Germinal center (tissue), 1 donor: ENCODE measurements at places on chromosomes 1 and 21.

DNA sequence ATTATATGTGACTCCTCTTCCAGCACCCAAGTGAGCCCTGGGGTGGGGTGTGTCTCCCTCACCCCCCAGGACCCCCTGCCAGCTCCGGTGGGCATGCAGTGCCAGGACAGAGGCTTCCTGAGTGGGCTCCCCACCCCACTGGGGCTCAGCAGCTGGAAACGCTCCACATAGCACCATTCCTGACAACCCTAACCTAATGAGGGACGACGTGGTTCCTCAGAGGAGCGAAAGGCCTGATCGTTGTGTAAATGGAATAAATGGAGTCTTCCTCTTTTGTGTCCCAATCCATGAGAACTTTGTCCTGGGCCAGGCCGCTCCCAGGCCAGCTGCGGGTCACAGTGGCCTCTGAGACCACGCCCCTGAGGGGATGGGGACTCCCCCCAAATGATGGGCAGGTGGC, 1.8 kb upstream of the TSPEAR start:
- DNase-seq: no peak

GRCh38 chr1:88291611-88292354, 392.3 kb upstream of the PKN2 start:
- no peak for DNase-seq

- DNase-seq: no peak
These were observed 28.1 kb downstream of the ARHGEF10L start for GRCh38 chr1:17567582-17567981.

- no peak for DNase-seq
These were observed 11.2 kb downstream of the KRTAP21-3 start for GRCh38 chr21:30707409-30707808.

DNA sequence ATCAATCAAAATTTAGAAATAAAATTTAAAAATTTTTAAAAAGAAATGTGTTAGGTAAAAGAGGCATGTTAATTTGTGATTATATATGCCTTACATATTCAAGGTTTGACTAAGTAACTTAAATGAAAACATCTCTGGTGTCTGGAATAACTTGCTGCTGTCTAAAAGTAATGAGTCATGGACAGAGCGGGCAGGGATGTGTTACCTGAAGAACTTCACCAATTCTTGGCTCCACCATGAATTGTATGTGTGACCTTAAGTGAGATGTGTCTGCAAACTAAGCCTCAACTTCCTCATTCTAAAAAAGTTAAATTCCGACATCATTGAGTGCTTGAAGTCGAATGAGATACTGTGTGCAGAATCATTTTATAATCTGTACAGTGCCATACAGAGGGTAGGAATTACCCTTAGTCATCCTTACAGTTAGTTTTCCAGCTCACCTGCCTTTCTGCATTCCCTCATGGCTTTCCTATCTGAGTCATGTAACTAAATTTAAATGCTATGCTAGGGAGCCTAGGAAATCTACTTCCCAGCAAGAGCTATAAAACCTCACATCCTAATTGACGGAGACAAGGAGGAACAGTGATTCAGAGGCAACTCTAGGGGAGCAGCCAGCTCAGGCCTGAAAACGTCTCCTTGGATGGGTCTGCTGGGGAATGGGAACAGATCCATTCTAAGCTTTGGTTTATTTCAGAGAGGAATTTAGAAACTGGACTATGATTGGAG, 100.7 kb upstream of the TSPAN2 start:
- DNase-seq: no peak

DNA sequence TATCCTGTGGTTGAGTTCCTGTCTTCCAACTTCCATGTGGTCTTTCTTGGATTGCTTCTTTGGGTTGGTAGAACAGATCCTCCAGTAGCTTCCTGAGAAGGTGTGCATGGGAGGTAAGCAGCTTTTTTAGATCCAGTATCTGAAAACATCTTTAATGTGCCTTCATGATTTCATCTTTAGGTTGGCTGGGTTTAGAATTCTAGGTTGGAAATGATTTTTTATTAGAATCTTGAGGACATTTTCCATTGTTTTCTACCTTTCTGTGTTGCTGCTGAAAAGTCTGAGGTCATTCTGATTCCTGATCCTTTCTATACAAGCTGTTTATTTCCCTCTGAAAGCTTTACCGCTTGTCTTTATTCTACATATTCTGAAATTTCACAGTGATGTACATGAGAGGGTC, 94.8 kb downstream of the PEX14 start:
- no peak for DNase-seq

DNA sequence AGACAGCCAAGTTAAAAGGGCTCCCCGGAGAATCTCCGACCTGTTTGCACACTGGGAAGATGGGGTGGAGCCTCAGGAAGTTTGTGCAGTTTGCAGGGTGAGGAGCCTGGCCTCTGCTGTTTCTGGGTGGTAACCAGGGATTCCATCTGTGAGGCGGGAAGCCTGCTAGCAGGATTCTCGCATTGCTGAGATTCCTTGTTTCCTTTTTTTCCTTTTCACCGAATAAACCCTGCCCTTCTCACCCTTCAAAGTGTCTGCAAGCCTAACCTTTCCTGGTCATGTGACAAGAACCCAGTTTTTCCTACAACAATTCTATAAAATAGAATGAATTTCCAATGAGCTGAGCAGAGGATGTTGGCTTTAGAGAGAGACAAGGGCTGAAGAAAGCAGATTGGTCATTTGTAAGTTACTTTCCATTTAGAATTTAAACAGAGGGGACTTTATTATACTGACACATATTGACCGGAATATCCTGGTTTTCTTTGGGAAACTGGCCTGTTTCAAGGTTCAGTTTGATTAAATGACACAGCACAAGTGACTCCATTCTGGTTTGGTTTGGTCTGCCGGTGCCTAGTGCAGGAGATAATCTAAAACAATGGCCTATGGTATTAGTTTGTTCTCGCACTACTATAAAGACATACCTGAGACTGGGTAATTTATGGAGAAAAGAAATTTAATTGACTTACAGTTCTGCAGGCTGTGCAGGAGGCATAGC, 48.7 kb upstream of the DNAH14 start:
- no peak for DNase-seq

GRCh38 chr21:14403681-14404318, 20.9 kb upstream of the HSPA13 start:
- DNase-seq: peak; percentile 20

- peak; percentile 10 for DNase-seq
These were observed 12.7 kb downstream of the INSL5 start for GRCh38 chr1:66788231-66788939.

DNA sequence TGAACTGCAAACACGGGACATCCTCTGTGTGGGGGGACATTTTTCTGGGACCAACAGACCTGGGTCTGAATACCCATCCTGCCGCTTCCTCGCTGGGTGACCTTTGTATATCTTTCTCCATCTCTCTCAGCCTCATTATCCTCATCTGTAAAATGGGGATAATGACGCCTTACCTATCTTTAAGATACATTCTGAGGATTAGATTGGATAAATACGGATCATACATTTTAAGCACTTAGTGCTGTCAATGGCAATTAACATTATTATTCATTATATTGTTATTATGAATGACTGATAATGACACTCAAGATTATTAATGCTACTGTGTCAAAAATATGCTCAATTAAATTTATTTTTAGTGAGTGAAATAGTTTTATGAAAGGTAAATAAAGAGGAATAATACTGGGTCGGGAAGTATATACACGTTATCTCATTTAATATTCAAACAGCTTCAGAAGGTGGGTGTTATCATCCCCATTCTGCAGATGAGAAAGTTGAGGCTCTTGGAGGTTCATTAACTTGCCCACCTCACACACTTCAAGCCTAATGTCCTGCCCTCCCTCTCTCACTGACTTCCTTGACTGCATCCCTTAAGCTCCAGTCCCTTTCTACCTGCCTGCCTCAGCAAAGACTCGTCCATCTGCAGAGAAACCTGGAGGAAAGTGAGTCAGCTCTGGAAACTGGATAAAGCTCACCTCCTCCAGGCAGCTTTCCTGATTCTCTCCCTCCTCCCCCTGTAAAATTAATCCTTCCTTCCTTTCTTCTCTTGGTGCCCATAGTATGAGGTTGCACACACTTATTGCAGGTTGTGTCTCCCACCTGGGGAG, 120.7 kb upstream of the JUN start:
- DNase-seq: no peak

DNA sequence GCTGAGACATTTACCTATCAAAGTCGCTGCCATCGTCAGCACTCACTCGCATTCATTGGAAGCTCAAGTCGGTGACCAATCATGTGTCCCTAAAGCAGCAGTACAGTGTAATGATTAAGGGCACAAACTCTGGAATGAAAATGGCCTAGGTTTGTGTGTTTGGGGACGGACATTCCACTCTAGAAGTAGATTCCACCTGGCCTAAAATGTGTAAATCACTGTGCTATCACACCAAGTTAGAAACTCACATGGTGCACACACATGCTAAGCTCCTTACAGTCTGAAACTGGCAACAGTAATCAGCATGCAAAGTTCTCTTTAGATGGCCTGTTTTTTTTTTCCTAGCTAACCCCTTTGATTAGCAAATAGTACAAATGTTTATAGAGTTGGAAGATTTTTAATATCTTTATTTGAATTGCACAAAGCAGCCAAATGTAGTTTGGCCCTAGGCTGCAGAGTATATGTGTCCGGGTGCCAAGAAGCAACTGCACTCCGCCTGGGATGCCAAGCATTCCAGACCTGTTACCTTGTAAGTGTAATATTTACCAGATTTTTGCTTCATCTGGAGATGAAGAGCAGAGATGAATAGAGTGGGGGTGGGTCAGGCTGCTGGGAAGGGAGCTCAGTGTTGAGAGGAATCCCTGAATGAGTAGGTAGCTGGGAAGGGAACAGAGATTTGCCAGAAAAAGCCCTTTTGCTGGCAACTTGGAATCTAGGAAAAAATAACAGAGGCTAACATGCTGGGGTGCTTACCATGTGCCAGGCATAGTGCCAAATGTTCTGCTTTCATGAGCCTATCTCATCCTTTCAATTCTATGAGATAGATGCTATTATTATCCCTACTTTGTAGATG, 35.2 kb downstream of the TGFB2 start:
- DNase-seq: no peak

DNA sequence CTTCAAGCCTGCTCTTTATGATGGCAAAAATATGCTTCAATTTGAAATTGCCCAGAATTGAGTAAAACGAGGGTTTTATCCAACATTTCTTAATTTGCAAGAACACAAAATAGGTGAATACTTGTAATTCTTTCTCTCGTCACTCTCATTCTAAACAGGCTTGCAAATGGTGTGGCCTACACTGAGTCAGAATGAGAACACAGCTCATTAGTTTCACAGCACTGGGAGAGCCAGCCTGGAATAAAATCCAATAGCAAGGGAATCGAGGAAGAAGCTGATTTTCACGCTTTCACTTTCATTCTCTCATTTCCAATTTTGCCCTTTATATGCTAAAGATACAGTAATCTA, 537.5 kb downstream of the LTN1 start:
- DNase-seq: no peak

- no peak for DNase-seq
These were observed 7.8 kb upstream of the ACTRT2 start for GRCh38 chr1:3013371-3014049.

DNA sequence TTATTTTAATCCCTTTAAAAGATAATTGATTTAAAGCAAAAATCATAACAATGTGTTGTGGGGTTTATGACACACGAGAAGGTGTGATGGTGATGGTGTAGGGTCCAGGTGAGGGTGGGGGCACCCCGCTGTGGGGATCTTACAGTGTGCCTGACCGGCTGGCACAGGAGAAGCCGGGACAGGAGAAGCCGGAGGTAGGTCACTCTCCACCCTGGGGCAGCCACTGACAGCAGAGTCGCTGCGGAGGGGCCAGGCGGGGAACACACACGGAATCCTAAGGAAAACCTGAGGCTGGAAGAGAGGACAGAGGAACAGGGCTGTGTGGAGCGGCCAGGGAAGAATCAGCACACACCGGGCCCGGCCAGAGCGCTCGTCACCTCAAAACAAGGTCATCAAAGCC, 4.3 kb upstream of the LRRC3 start:
- no peak for DNase-seq

DNA sequence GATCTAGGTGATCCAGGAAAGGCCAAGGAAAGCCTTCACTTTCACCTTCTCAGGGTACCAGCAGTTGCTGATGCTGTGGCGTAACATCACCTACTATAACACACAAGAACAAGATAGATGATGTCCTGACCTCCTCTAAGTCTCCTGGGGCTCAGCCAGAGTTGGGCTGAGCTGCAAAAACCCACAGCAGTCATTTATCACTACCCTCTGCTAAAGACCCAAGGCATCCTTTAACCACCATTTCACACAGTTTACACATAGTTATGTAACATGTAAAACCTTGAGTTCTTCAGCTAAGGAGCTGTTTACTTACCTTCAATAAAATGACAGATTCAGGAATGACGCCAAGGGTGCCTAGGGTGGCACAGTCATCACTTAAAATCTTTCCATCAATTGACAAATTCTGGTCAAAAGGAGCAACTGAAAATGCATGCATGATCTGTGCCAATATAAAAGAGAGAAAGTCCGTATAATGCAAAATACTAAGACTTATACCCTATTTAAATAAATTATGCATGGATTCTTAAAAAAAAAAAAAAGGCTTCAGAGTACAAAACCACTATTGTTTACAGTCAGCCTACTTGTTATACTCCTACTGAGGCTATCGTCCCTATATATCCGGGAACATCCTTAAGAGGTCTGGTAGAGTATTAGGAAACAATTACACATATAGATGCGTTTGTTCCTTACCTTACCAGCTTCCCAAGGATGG, 20.7 kb upstream of the RAP1GAP start:
- no peak for DNase-seq

DNA sequence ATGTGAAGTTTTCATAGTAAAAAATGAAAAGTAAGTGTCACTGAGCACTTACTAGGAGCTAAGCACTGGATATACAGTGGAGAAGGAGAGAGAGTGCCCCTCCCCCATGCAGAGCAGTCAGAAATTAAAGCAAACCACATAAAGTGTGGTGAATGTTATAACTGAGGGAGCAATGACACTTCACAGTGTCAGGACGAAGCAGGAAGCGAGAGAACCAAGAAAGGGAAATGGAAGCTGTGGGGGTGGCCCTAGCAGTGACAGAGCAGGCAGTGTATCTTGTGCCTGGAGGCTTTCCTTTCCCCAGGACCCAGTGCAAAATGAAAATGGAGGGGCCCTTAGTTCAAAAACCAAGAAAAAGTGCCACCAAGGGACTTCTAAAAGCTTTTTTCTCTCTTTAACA, 21.5 kb upstream of the RCAN3 start:
- DNase-seq: peak; percentile 83

DNA sequence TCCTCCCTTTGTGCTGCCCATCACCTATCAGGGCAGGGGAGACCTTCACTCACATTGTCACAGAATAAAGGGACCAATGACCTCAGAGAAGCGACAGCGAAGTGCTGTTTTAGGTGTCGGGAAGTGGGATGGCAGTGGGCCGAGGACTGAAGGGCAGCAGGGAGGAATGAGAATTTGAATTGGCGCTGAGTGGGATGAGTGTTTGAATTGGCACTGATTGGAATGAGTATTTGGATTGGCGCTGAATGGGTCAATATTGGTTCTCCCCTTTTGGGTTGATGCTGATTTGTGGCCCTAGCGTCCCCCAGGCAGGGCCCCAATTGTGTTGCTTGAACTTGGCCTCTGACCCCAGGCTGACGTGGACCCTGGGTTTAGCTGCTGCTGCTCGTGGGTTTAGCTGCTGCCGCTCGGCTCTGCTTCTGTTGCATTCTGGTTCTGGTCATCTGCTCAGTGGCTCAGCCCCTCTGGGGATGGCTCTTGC, 12.4 kb upstream of the UMODL1 start:
- DNase-seq: no peak
